Endothelial cell (in vitro differentiated cells): ENCODE measurements at places on chromosomes 7 and 10.

DNA sequence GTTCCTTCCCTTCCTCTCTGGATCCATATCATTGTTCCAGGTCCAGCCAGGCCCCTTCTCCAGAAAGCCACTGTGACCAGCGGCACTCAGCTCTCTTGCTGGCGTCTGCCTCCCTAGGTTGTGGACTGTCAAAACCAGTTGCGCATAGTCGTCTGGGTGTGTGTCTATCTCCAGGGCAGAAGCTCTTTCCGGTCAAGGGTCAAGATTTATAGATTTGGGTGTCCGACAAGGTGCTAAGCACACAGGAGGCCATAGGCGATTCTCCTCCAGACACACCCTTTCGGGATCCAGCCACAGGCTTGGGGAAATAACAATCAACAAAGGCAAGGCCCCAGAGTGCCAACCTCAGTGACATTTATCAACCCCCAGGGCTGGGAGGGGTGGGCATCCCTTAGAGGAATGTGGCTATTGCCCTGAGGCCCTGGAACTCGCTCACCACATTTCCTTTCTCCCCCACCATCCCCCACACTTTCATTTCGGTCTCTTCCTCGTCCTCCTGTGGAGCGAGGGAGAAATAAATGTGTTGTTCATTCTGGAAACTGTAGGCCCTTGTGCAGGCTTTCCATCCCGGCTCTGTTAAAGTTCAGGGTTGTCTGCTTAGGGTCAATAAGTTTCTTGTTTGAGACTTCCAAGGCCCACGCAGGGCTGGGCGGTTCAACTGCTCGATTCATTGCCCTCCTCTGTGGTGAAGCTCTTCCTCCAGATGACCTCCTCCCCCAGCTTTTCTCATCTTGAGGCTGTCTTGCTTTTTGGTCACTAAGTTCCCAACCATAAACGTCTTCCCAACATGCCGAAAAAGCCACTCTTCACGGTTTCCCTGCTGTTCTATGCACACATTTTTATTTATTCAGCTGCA is 57.9 kb downstream of the AFAP1L2 start:
- no peak for DNase-seq

DNA sequence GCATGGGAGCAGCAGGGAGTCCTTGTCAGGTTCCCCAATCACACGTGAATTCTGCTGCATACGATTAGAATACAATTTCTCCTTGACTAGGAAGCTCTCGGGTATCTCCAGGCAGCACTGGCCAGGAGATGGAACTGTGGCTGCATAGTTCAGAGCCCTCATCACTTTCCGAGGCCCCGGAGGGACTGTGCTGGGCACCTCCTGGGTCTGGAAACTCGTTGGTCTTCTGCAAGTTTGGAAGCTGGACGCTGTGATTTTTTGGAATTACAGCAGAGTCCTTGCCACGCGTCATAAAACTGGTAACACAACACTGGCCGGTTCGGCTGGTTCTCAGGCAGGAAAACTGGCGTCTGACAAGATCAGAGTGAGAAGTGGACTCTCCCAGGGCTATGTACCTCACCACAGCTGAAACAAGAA is 216.1 kb downstream of the CCDC3 start:
- DNase-seq, result no peak

- peak; percentile 60 for DNase-seq
These were observed 812 bp downstream of the DOCK1 start for GRCh38 chr10:126905776-126906703.

DNA sequence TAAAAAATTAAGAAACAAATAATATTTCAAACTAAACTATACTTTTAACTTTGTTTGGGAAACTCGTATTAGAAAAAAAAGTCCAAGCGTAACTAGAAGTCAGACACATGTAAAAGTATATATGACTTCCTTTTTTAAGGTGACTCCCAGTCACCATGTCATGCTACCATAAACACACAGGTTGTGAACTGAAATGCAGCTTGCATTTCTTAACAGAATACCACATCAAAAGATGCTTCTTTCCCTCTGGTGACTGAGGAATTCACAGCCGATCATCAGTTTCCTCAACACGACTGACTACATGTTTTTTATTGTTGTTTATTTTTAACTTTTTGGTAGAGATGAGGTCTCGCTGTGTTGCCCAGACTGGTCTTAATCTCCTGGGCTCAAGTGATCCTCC is 445.0 kb downstream of the PARD3 start:
- DNase-seq, result no peak

GRCh38 chr7:53326634-53327033 is 291.2 kb downstream of the POM121L12 start:
- no peak for DNase-seq

- DNase-seq, result no peak
These were observed 12.2 kb downstream of the MRLN start for GRCh38 chr10:59741048-59741447.

GRCh38 chr7:39683216-39683845 is 60.0 kb downstream of the RALA start:
- no peak for DNase-seq

DNA sequence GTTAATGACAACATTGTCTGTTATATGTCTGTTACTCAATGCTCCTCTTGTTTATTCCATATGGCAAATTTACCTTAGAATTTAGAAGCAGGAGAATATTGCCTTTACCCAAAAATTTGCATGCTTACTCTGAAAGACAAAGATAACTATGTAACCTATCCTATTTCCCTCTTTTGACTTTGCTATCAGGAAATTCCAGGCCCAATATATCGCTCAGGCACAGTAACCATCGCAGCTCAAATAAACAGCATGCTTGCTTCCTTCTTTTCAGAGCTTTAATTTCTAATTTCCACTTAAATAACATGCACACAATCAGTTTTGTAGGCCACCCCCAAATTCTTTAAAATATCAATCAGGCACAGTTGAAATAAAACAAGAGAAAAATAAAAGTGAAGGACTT is 57.8 kb downstream of the EBLN1 start:
- DNase-seq, result no peak

DNA sequence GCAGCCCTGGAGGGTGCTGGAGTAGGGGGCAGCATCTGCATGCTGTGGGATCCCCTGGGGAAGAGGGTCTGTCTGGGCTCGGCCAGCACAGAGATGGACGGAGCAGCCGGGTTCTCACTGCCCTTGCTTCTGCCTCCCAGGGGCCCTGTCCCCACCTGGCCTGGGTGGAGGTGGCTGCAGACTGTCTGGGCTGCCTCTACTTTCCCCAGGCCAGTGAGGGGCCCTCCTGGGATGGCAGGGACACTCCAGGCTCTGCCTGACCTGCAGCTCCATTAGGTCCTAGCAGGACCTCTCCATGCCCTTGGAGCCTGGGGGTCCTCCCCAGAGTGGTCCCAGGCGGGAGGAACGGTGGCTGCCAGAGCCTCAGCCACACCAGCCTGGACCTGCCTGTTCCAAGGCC is 63.7 kb downstream of the PWWP2B start:
- no peak for DNase-seq

DNA sequence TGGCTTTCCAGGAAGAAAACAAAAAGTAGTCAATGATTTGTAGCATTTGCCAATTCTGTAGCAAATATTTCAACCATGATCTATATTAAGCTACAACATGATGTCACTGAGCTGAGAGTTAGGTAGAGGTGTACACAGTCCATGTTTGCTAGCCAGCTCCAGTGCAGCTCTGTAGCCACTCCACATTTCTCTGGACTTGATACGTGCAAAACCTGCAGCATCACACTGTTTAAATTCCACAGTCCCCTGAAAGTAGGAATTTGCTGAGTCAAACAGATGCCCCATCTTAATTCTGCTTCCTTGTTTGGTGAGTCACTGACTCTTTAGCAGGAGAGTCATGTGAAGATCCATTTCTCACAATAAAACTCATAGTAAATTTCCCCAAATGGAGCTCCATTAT is 89.8 kb upstream of the LRRTM3 start:
- DNase-seq, result no peak

DNA sequence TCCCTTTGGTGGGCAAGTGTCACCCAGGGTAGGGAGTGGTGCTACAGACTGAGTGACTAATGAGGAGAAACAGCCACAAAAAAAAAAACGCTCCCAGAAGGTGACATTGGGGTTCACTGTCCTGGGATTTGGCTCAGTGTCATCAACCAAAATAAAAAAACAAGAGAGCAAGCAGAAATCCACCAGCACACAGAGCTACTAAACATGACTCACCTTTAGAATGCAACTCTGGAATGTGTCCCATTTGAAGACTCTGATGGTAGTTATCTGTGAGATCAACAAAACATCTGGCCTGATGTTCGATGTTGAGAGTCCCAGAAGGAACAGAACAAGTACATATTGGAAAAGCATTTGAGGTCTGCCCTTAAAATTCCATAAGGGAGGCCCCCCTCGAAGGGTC is 200.3 kb upstream of the LYZL2 start:
- DNase-seq, result no peak

DNA sequence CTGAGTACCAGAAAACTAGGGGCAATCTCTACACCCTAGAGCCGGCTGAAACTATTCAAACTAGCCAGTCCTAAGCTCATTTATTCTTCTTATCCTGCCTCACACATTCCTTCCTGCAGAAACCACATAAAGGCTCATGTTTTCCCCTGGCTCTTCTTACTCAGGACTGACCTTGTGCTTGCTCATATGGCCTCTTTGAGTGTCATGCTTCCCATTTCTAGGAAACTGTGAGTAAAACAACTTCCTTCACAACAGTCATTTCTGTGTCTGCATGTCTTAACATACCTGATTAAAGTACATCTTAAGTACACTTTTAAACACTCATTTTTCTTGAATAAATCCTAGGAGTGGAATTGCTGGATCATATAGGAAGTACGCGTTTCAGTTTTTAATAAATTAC is 52.3 kb upstream of the KIAA1217 start:
- no peak for DNase-seq
